Stimulated activated naive CD8-positive, alpha-beta T cell treated with anti-CD3 and anti-CD28 coated beads, Interleukin-15, amount 100 ng/mL, for 72 hours (primary cell): ENCODE measurements at places on chromosomes 12 and 14.

GRCh38 chr14:71267007-71267513, 359.8 kb downstream of the PCNX1 start:
- peak; percentile 76 for DNase-seq

GRCh38 chr12:65747338-65747737, 76.9 kb upstream of the HMGA2 start:
- DNase-seq, result no peak

GRCh38 chr14:73198253-73198652, 39.1 kb upstream of the PAPLN start:
- DNase-seq, result no peak

DNA sequence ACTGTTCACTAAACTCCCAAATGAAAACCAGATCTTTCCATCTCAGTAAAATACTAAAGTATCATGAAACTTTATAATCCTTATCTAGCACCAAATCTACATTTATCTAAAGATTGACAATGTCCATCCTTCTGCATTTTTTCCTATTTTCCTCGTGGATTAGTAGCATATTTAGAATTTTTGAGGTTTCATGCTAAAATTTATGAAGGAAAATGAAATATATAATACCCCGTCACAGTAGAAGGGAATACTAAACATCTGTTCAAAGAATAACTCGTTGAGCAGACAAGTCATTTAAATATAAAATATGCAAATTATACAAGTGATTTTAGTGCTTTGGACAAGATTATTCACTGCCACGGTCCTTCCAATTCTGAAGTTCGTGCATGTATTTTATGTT, 122.7 kb upstream of the SLCO1C1 start:
- DNase-seq, result no peak

DNA sequence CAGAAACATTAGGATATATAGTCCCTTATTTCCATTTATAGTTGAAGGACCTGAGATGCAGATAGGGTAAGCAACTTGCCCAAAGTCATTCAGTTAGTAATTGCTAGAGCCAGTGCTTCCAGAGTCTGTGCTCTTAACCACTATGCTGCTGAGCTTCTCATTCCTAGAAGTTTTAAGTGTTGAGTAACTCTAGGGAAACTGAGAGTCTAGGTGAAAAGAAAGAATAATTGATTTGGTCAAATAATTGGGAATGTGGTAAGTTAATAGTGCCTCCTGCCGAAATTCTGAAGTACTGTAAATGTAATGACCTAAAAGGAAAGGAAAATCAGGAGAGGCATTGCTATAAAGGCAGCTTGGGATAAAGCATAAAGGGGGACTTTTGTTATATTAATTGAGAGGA, 14.1 kb downstream of the PYROXD1 start:
- no peak for DNase-seq

DNA sequence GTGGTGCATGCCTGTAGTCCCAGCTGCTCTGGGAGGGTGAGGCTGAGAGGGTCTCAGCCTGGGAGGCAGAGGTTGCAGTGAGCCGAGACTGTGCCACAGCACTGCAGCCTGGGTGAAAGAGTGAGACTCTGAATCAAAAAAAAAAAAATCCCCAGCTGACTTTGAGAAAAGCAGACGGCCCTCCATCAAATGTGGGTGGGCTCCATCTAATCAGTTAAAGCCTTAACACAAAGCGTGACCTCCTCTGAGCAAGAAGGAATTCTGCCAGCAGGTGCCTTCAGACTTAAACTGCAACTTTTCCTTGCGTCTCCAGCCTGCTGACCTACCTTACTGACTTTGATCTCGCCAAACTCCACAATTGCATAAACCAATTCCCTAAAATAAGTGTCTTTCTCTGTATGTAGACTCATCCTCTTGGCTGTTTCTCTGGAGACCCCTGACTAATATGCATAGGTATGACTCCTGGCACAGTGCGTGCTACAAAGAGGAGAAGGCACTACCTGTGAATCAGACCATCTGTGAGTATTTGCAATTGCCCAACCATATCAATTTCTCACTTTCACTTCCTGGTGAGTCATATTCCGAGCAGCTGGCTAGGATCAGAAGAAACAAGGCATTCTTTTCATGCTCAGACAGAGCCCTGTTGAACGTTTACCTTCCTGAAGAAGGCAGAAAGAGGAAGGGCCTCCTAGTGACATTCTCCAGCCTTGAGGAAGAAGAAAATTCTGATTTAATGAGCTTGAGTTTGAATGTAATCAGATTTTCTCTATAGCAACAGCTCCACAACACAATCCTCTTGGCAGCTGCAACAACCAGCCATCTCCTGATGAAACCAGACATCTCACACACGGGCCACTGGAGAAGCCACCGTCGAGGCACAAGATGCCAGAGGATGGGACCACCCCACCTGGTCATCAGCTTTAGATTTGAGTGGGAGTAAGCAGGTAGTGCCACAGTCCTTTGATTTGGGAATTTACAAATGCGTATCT, 54.3 kb downstream of the CLMN start:
- DNase-seq, result peak; percentile 78

DNA sequence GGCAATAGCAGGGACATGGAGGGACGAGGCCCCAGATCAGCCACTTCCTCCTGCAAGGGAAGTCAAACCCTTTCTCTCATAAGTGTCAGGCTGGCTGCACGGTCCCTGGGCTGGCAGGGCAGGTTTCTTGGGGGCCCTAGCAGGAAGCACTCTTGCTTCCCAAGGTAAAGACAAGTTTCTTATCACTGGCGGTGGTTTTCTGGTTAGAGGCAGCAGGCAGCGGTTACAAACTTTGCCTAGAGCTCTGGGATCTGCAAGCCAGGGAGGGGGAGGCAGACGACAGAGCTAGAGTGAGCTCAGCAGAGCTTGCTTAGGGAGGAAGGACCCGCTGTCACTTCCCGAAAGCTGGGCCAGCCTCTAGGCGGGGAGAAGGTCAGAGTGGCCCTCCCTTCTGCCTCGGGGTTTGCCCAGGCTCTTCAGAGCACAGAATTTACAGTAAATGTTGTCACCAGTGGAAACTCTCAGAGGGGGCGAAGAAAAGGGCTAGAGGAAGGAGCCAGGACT, 20.4 kb downstream of the BATF start:
- DNase-seq, result peak; percentile 91

GRCh38 chr12:116317986-116318575, 40.6 kb upstream of the MED13L start:
- no peak for DNase-seq

- no peak for DNase-seq
Measured at GRCh38 chr14:76584271-76584702, 177.0 kb upstream of the VASH1 start.

GRCh38 chr14:77055306-77055705, 26.8 kb upstream of the IRF2BPL start:
- no peak for DNase-seq

GRCh38 chr14:63745858-63746425, 18.1 kb upstream of the SGPP1 start:
- DNase-seq, result no peak

DNA sequence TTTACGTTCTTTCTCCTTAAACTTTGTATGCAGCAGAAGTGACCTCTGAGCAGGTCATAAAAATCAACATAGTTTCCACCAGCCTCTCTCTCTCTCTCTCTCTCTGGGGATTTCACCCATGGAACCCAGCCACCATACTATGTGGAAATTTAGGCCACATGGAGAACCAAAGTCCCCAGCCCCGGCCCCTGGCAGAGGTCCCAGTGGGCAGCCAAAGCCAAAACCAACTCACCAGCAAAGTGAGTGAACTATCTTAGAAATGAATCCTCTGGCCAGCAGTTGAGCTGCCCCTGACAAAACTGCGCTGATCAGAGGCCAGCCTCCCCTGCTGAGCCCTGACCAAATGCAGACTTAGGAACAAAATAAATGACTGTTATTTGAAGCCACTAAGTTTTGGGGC, 9.2 kb downstream of the DUSP6 start:
- DNase-seq, result no peak

DNA sequence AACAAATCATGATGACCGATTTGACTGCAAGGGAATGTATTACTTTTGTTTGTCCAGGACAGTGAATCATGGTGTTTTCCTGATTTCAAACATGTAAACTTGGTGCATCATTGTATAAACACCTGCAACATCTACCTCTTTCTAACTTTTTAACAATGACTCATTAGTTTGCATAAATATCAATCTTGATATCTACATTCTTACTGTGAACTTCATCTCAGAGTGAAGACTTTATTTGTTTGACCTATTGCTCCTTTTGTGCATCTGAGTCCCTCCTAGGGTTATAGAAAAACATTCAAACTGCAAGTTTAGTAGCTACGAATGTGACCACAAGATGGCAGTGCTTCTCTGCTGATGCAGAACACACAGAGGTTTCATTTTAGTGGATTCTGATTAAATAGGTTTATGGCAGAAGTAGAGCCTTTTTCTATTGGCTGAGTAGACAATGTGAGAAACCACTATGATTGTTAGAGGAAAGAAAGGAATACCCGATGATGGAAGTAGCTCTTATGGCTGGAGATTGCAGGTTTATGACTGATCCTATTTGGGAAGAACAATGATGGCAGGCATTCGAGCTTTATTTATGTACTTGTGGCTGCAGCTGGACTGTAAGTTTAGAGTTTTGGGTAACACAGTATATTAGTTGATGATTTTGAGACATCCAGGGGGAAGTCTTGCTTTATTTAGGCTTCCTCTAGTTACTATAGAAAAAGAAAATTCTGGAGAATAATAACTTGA, 244.2 kb upstream of the OR4E1 start:
- DNase-seq, result peak; percentile 39
